ENCODE measurements at places on chromosomes 4 and X.
A peak's percentile ranks its signal among the peaks of the same experiment; 100 is the strongest.

DNA sequence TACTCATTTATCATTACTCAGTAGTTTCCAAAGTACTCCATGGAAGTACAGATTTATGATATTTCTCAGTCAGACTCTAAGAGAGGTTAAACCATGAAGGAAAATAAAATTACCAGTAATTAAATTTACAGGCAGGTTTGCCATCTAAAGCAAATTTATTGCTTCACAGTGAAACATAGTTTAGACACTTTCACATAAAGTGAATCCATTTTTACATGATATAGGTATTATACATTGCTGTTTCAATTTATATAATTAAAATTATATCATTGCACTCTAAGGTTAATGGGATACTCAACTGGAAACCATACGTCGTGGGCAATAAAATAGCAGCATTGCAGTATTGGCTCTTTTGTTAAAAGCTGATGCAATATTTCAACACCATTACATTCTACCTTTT is 202.8 kb downstream of the SLIT2 start:
- no peak for DNase-seq

DNA sequence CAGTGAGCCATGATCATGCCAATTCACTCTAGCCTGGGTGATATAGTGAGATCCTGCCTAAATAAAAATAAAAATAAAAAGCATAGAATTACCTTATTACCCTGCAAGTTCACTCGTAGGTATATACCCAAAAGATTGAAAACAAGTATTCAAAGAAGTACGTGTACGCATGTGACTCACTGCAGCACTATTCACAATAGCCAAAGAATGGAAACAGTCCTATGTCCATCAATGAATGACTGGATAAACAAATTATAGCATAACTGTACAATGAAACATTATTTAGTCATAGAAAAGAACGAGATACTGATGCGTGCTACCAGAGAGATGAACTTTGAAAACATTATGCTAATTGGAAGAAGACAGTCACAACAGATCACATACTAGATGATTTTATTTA is 204.6 kb upstream of the DIAPH2 start:
- DNase-seq: no peak

GRCh38 chrX:12548746-12549145 is 242.5 kb upstream of the PRPS2 start:
- no peak for DNase-seq

- no peak for DNase-seq
Observed at GRCh38 chrX:107452581-107452980, 3.1 kb downstream of the FRMPD3 start.

DNA sequence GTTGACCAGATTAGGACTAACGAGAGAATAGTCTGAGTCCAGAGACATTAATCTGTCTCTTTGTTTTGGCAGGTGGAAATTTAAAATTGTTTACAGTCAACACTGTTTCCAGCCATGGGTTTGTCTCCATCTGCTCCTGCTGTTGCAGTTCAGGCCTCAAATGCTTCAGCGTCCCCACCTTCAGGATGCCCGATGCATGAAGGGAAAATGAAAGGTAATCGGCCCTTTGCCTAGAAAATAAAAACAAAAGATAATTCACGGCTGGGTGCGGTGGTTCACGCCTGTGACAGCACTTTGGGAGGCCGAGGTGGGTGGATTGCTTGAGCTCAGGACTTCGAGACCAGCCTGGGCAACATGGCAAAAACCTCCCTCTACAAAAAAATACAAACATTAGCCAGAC is 815 bp downstream of the HCCS start:
- DNase-seq: no peak

GRCh38 chr4:48375651-48376304 is 34.4 kb downstream of the SLAIN2 start:
- DNase-seq: no peak

DNA sequence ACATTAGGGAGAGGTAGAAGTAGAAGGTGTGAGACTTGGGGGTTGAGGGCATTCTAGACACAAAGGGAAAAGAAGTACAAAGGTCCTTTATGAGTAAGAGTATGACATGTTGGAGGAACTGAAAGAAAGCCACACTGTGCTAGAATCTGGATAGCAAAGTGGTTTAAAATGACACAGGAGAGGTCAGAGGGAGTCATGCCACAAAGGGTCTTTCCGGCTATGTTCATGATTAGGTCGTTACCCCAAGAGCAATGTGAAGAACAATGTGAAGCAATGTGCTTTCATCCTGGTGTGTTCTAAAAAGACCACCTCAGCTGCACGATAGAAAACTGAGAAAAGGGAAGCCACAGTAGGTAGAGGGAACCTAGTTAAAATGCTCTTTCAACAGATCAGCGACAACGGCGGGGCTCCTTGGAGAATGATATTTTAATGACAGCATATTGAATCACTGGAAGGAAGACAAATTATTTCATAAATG is 29.2 kb downstream of the SMIM14 start:
- DNase-seq: no peak

- no peak for DNase-seq
Observed at GRCh38 chr4:103498161-103499070, 221.4 kb downstream of the TACR3 start.

GRCh38 chrX:152245213-152245612 is 106.8 kb upstream of the MAGEA10 start:
- DNase-seq: no peak

- no peak for DNase-seq
Observed at GRCh38 chr4:113040793-113041192, 8.7 kb upstream of the ANK2 start.

- no peak for DNase-seq
Observed at GRCh38 chrX:124573468-124573867, 227.1 kb downstream of the SH2D1A start.

- peak; percentile 4 for DNase-seq
Observed at GRCh38 chrX:41922431-41923151, 763 bp downstream of the CASK start.

GRCh38 chr4:10732235-10732913 is 47.8 kb upstream of the CLNK start:
- DNase-seq: no peak

GRCh38 chrX:7647831-7648230 is 195.1 kb upstream of the VCX start:
- DNase-seq: no peak

DNA sequence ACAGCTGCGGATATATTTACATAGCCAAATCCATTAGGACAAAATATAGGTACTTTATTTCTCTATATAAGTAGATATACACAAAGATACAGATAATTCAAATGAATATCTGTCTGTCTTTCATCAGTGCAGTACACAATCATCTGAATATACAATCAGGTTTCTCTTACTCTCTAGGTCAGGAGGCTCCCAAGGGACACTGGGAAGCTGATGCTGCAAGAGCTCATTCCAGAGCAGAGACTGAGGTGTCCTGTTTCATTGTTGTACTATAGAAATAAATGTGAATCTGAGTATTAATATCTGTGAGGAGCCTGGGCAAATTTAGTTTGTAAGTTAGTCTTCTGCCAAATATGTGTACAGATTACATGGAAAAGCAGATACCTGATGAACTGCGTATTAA is 4.2 kb downstream of the TLL1 start:
- no peak for DNase-seq

GRCh38 chr4:112075129-112075753 is 70.0 kb upstream of the FAM241A start:
- no peak for DNase-seq

- no peak for DNase-seq
Observed at GRCh38 chrX:53337101-53337500, 55.7 kb upstream of the IQSEC2 start.

GRCh38 chrX:150517303-150517910 is 51.0 kb upstream of the MTM1 start:
- no peak for DNase-seq

DNA sequence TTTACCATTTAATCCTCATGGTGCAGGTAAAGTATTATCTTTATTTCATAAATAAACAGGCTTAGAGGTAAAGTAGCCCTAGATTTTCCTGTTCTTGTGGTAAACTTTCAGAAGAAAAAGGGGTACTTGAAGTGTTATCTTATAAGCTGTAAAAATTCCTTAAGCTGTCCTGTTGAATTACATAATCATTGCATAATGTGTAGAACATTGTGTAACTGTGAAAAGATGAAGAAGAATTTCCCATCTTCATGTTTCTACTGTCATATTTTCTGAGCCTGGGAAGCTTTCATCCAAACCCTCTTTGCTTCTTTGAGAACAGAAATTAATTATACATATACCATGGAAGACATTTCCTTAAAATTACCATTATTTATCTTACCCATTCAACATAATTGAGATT is 90.5 kb downstream of the ELOVL6 start:
- no peak for DNase-seq

- DNase-seq: no peak
Observed at GRCh38 chrX:154828016-154828408, 6.5 kb downstream of the SMIM9 start.
